Dermis microvascular lymphatic vessel endothelial cell (primary cell): ENCODE measurements at places on chromosomes 2 and 18. TPM values are rescaled to one million over a fixed set of nuclear protein-coding genes. Genes with fewer than 3 reads are reported as not detected.

Gene BCL11A
- 0.64 and 0.76 TPM in 2 replicates for total RNA-seq

GRCh38 chr2:151819920-151820319 lies 8.3 kb downstream of the ARL5A start:
- no peak for DNase-seq

- no peak for DNase-seq
These were observed 3.0 kb downstream of the ADCY3 start for GRCh38 chr2:24917086-24917485.

DNA sequence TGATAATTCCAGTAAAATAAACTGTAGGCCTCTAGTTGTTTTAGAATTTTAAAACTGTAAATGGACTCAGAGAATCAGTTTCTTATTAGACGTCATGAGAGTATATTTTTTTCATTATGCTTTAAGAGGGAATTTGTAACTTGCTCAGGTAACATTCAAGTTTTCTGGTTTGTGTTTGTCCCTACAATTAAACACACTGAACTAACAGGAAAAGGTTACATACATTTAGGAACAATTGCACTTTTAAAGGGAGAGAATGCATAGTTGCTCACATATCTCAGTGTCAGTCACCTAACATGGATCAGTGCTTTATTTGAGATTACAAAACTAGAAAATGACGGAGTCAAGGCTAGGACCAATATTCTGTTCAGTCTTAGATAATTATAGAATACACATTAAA lies 3.1 kb downstream of the COL3A1 start:
- no peak for DNase-seq

DNA sequence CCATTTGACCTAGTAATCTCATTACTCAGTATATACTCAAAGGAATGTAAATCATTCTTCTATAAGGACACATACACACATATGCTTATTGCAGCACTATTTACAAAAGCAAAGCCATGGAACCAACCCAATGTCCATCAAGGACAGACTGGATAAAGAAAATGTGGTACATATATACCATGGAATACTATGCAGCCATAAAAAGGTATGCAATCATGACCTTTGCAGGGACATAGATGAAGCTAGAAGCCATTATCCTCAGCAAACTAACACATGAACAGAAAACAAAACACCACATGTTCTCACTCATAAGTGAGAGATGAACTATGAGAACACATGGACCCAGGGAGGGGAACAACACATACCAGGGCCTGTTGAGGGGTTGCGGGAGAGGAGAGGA lies 214.5 kb downstream of the NBAS start:
- DNase-seq, result no peak

GRCh38 chr18:29191263-29191662 lies 1014.3 kb upstream of the CDH2 start:
- peak; percentile 24 for DNase-seq

GRCh38 chr2:196287523-196287922 lies 116.1 kb upstream of the STK17B start:
- no peak for DNase-seq

Gene TRIM43
- not detected in 2 replicates for total RNA-seq

- DNase-seq, result peak; percentile 12
These were observed 89.1 kb downstream of the ETAA1 start for GRCh38 chr2:67486041-67486796.

DNA sequence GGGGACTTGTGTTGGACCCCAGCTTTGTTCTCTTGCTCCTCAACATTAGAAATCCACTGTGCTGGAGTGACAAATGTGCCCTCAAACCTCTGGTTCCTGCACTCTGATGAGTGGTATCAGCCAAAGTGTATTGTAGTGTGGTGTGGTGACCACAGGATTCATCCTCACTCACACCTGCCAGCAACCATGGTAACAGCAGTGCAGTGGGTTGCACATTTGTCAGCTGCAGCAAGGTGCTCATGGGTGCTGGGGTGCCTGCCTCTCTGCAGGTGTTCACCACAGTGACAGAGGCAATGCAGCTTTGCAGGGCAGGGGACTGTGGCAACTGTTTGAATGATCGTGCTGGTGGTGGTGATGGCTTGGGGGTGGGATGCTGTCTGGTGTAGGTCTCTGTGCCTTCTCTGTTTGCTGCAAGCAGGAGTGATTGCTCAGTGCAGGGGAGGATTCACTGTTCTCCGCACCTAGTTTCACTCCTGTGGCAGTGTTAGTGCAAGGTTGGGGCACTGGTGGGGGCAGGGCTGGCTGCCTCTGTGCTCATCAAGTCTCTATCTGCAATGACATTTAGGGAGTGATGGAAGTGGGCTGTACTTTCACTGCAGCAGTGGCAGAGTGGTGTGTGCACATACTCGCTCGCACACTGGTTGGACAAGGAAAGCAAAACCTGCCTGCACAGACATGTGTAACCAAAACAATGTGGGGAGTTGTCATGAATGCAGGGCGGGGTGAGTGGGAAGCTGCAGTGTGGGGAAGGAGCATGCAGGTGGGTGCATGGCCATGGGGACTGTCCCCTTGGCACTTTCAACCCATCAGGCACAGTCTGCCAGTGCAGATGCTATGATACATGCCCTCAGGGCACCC lies 301.1 kb downstream of the PIK3C3 start:
- no peak for DNase-seq

- DNase-seq, result no peak
These were observed 28.9 kb upstream of the MTX2 start for GRCh38 chr2:176240301-176240700.

DNA sequence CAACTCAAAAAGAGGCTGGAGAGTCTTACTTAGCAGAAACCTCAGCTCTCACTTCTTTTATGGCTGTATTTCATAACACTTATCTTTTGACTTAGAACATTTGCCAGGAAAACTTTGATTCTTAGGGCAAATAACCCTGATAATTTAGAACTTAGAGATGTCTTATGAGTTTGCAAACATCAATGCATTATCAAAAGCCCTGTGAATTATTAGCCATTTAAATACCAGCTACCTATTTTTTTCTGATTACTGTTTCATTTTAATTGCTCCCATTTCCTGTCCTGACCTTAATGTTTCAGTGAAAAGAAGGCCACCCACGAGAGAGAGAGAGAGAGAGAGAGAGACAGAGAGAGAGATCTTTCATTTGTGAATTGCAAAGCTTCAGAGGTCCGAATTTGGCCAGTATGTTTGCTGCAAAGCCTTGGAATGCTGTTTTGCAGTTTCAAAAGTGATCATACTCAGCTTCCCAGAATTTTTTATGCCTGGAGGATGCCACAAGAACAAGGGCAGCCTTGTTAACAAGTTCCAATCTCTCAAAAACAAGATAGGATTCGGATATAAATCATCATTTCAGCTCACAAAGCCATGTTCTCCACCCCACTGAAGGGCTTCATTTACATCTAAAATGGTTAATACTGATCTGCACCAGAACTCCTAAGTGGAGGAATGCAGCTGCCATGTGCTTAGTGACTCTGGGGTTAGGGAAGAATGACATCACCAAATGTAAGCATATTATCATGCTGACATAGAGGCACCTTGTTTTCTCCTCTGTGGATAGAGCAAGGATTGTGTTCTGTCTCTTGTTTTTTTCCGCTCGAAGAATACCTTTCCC lies 478.2 kb downstream of the ARHGAP15 start:
- DNase-seq, result no peak

GRCh38 chr2:42136782-42137124 lies 32.4 kb upstream of the EML4 start:
- no peak for DNase-seq

GRCh38 chr2:1246239-1246638 lies 167.0 kb upstream of the TPO start:
- no peak for DNase-seq

GRCh38 chr2:158760887-158761286 lies 34.2 kb upstream of the DAPL1 start:
- no peak for DNase-seq

Gene PLEKHH2
- total RNA-seq, result under 0.01 and 0.13 TPM in 2 replicates

GRCh38 chr2:152617456-152618192 lies 99.6 kb downstream of the PRPF40A start:
- DNase-seq, result peak; percentile 23

DNA sequence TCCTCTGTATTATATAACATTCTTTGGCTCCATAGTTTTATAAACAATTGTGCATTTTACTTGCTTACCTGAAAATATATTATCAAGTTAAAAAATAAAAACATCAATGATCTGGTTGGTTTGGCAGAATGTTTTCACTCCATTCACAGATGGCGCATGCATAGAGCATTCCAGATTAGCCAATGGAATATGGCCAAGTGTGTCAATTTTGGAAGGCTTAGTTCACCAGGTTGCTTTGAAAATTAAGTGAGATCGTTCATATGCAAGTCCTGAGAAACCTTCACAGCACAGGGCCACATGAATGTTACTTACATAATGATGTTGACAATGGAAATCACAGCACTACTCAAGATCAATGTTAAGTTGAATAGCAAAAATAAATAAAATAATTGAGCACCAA lies 335.7 kb downstream of the GRB14 start:
- no peak for DNase-seq

Gene STEAP3
- total RNA-seq, result 7.7 and 7.8 TPM in 2 replicates

GRCh38 chr2:96090196-96090926 lies 26.0 kb downstream of the ADRA2B start:
- no peak for DNase-seq

Gene PDE11A
- under 0.01 TPM in 2 replicates for total RNA-seq

Gene TUBA4B
- total RNA-seq, result not detected in 2 replicates

DNA sequence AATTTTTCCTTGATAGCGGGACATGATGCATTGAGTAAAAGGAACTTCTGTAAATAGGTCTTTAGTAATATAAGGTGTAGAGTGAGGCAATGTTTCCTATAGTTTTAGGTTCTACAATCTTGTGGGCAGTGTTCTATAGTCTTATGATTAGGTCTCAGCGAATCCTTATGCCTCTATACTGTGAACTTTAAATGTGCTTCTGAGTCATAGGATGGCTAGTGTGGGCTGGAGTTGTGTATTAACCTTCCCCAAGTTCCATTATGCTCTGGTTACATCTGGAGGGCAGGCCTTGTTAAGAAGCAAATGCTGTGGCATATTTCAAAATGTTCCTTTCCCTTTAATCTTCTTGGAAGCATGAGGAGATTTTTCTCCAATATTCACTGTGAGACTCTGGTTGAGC lies 73.5 kb downstream of the ROCK2 start:
- DNase-seq, result no peak

GRCh38 chr18:54713386-54713785 lies 114.9 kb upstream of the RAB27B start:
- DNase-seq, result no peak

Gene SATB2
- 0.26 and 0.76 TPM in 2 replicates for total RNA-seq

- DNase-seq, result no peak
These were observed 668 bp upstream of the ANKRD12 start for GRCh38 chr18:9135912-9136314.

- DNase-seq, result no peak
These were observed 23.0 kb downstream of the RTP5 start for GRCh38 chr2:241892299-241893137.

GRCh38 chr2:176080540-176081375 lies 3.0 kb downstream of the EVX2 start:
- no peak for DNase-seq

Gene IL18RAP
- total RNA-seq, result not detected in 2 replicates

Gene SLC5A7
- total RNA-seq, result not detected in 2 replicates

GRCh38 chr2:83386549-83386948 lies 1072.5 kb downstream of the SUCLG1 start:
- DNase-seq, result no peak

Gene HDAC4
- total RNA-seq, result 10.4 and 12.3 TPM in 2 replicates

- DNase-seq, result no peak
These were observed 114.9 kb downstream of the TCF4 start for GRCh38 chr18:55473058-55473457.

Gene SERPINB13
- not detected in 2 replicates for total RNA-seq

GRCh38 chr2:224569654-224570053 lies 15.5 kb downstream of the CUL3 start:
- no peak for DNase-seq

- no peak for DNase-seq
These were observed 15.3 kb downstream of the GAREM1 start for GRCh38 chr18:32455361-32455760.

Gene KYNU
- 0.26 TPM in 1 of 2 replicates, not detected in the other for total RNA-seq

GRCh38 chr2:207008105-207008990 lies 69.0 kb downstream of the CPO start:
- DNase-seq, result no peak

DNA sequence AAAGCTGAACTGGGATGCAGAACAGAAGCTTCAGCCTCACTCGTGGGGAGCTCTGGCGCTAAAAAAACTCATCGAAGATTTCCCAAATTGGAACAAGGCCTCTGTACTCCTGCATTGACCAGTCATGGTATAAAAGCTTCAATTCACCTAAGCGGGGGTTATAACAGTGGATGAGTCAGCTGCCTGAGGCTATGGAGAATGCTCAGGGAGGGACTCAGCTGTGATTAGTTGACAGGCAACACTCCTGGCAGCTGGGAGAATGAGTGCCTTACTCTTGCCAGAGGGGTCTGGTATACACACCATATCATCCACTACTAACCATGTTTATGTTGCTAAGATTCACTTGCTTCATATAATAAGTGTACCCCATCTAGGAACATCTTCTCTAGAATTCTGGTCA lies 350.6 kb upstream of the VRK2 start:
- no peak for DNase-seq

Gene NIF3L1
- total RNA-seq, result 12.6 and 14.4 TPM in 2 replicates

DNA sequence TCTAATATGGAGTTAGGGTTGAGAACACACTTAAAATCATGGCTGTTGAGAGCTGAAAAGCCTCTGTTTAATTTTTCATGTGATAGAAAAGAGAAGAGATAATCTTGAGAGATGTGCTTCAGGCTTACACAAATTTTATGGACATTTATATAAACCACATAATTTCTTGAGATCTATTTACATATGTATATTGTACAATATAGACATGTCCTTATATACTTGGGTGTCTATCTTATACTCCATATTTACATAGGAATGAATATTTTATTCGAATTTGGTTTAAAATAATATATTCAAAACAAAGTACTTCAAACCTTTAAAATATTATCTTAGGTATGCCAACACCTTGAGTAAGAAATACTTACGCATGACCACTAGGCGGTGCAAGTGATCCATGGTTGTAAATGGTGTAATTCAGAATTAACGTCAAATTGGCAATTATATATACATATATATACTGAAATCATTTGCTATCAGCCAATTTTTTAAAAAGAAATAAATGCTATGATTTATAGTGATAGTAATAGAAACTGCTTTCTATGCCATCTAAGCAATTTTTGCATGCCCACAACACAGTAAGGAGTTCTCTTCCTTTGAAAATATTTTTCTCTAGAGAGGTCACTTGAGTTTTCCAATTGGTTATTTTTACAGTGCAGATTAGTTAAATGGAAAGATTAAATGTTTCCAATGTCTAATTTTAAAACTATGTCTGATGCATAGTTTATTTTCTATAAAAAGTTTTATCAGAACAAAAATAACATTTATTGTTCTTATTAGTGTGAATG lies 37.6 kb upstream of the SPAG16 start:
- peak; percentile 39 for DNase-seq

DNA sequence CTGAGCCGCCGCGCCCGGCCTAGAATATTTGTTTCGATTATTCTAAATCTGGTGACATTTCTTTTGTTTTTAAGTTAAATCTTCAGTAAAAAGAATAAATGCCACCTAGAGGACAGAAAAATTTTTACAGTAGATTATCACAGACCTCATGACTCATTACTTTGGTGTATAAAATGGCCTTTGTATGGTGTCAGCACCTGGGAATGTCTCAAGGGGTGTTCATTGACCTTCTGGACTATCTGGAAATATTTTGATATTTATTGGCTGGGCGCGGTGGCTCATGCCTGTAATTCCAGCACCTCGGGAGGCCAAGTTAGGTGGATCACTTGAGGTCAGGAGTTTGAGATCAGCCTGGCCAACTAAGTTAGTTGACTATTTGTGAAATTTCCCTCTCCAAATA lies 30.3 kb upstream of the SLC30A6 start:
- DNase-seq, result peak; percentile 22

GRCh38 chr18:63240531-63241316 lies 78.8 kb downstream of the BCL2 start:
- no peak for DNase-seq

Gene YPEL5
- 71.2 and 108 TPM in 2 replicates for total RNA-seq
